ENCODE measurements at places on chromosomes 6 and 20.

- no peak for DNase-seq
Observed at GRCh38 chr20:37915800-37916570, 13.1 kb downstream of the VSTM2L start.

DNA sequence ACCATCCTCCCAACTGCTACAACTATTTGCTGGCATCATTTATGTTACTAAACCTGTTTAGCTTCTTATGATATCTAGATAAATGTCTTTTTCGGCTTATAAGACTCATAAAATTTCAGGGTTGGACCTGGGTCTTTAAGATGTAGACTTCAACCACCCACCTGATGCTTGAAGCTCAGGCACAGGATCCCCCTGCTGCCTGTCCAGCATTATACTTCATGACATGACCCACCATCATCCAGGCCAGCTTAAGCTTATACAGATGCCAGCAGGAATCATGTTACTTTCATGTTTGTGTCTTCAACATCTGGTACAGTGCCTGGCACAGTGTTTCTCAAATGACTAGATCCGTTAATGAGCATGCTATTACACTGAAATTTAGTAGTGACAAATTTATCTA is 47.4 kb downstream of the SLC17A5 start:
- DNase-seq = no peak

DNA sequence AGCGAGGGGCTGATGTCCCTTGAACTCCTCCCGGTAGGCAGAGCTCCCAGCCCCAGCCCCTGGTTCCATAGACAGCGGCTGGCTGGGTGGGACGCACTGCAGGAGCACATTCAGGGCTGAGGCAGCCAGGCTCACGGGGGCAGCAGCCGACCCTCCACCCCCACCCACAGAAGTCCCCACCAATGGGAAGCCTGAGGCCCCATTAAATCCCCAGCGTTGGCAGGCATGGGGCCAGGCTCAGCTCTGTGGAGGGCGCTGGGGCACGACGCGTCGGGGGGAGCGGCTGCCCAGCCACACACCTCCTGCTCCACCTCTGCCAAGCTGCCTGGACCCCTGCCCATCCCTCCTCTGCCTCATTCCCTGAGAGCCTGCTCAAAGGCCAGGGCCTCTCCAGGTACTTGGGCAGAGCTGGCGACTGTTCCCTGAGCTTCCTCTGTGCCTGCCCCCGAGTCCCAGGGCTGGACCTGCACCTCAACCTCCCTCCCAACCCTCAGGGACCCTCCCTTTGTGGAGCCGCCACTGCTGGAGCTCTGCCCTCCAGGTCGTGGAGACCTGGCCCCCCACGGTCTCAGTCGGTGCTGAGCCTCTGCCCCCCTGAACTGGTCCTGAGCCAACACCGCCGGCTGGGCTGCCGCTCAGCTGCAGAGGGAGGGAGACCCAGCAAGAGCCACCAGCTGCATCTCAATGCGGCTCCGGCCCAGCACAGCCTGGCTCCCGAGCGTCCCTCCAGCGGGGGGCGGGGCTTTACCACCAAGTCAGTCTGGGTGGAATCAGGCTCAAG is 9.1 kb downstream of the CHRNA4 start:
- DNase-seq = no peak

DNA sequence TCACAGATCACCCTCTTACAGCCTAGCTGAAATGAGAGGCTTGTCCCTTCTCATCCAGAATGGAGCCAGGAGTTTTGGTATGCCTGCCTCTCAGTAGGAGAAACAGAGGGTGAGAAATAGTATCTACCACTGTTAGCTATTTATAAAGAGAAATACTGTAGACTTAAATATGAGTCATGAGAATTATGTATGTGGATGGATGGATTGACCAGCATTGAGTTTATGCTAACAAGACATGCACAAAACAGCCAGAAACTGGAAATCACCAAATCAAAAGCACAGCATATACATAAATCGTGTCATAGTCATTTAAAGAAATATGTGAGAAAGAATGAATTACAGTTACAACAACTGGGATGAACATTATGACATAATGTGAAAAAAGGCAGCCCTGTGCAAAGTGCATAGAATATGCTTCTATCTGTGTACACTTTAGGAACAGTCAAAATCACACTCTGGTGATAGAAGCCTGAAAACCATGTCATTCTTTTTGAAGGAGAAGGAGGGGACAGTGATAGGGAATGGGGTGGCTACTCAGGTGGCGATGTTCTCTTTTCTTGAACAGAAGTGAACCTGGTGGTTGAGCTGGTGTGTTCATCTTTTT is 79.8 kb upstream of the KIF25 start:
- no peak for DNase-seq

- no peak for DNase-seq
Observed at GRCh38 chr20:20440481-20440880, 72.6 kb downstream of the INSM1 start.

DNA sequence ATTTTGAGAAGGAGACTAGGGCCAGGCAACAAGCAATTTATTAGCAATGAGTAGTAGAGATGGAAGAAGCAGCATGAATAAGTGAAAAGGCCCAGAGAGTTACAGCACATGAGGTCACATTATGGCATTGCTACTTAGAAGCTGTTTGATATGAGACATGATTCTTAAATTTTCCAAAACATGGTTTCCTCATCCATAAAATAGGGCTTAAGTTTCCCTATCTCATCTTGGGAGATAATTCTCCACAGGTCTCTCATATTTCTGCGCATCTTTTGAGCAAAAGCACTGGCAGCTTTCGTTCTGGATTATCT is 656.1 kb downstream of the EPHA7 start:
- DNase-seq = no peak

DNA sequence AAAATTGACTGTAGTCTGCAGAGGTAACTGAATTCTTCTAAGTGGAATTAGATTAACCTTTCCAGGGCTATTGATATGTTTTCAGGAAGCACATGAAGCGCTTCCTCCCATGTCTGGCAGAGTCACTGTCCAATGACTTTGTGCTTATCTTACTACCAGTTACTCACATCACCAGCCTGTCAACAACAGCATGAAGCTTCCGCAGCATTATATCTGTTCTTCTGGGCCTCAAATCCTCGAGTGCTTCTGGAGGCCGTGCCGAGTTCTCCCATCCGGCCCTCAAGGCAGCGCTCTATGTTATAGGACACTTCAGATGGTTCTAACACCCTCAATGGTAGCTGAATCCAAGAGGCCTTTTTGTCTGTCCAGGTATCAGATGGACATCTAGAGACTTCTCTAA is 33.2 kb downstream of the PSMG4 start:
- no peak for DNase-seq

Data from GOT3 (cell line).